Naive thymus-derived CD4-positive, alpha-beta T cell (primary cell): ENCODE measurements at places on chromosomes 7 and 10. TPM values are rescaled to one million over a fixed set of nuclear protein-coding genes. Genes with fewer than 3 reads are reported as not detected.

DNA sequence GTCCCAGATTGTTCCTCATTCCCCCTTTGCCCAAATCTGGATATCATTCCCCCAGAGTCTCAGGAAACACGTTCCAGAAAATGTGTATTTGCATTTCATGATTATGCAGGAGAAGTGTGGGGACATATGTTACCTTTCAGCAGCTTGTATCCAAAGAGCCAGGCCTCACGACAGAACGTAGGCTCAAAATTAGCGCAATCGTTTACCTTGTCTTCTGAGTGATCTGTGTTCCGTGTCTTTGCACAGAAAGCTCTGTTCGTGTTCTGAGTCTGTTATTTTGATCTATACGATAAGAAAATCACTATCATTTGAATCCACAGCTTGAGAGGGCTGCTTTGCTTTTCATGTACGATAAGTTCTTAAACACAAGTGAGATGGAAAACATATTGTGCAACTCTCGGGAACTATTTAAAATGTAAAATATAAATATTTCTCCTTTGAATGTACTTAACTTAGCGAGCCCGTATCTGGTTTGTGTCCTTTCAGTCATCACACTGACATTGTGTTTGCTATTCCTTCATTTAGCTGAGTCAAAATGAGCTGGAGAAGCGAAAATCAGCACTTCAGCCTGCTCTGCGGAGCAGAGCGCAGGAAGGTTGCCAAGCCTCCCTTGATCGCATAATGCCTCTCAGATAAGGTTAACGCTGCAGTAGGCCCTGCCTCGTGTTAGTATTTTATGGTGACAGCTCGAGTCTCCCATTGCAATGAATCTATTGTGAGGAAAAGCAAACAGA, 80.2 kb upstream of the CACNB2 start:
- DNase-seq = no peak

DNA sequence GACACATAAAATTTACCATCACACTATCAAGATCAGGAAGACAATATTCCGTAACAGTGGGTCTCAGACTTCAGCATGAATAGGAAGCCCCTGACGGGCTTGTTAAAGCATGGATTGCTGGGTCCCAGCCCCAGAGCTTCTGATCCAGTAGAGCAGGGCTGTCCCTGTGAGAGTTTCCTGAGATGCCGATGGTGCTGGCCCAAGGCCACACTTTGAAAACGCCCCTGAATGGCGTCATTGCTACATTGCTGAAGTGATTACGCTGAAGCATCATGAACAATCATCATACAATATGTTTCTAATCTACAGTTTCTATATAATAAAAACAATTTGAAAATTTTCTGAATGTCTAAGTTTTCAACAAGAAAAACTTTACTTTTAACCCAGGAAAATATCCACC, 38.0 kb upstream of the TMEM72 start:
- DNase-seq = no peak

DNA sequence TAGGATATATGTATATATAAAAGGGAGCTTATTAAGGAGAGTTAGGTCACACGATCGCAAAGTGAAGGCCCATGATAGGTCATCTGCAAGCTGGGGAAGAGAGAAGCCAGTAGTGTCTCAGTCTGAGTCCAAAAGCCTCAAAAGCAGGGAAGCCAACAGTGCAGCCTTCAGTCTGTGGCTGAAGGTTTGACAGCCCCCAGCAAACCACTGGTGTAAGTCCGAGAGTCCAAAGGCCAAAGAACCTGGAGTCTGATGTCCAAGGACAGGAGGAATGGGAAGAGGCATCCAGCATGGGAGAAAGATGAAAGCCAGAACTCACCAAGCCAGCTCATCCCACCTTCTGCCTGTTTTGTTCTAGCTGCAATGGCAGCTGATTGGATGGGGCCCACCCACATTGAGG, 88.9 kb upstream of the TBX20 start:
- no peak for DNase-seq

DNA sequence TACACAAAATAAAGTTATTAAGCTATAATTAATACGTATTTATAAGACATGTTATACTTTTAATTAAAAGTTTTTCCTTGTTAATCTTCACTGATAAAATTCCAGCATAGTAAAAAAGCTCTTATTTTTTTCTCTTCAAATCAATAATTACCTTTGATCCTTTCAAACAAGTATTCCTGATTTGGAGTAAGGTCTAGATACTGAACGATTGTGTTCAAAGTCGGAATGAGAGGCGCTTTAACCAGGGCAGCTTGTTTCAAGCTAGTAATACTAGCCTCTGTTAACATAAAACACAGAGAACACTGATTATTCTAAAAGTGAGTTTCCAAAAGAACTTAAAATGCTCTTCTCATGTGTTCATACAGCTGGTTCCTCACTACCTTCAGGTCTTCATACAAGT, 27.0 kb downstream of the TMEM209 start:
- DNase-seq = no peak

GRCh38 chr10:101301111-101301731, 52.7 kb upstream of the BTRC start:
- no peak for DNase-seq

- no peak for DNase-seq
These were observed 62.7 kb upstream of the CREB5 start for GRCh38 chr7:28349637-28350036.

DNA sequence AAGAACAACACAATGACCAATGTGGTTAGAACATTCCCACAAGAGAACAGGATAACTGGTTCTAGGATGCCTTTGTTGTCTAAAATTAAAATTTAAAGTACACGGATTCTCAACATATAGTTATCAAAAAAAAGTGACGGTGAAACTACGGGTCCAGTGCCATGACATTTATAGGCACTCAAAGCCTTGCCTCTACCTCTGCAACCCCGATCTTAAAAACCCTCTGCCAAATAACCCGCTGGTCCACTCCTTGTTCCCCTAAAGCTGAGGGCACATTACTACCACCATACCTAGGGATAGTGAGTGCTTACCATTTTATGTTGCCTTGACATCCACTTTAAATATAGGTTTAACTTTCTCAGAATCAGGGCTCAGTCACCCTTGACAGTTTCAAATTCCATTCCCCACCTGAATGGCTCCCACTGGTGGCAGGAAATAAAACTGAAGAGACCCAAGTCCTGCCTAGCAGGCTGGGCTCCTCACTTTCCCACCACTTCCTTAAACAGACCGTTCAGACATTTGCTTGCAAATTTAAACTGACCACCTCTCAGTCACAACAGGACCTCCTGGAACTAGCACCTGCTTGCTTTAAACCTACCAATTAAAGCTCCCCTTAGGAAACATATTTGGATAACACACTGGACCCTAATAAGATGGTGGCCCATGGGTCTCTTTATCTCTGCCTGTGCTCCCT, 169.9 kb upstream of the ASAH2 start:
- no peak for DNase-seq

DNA sequence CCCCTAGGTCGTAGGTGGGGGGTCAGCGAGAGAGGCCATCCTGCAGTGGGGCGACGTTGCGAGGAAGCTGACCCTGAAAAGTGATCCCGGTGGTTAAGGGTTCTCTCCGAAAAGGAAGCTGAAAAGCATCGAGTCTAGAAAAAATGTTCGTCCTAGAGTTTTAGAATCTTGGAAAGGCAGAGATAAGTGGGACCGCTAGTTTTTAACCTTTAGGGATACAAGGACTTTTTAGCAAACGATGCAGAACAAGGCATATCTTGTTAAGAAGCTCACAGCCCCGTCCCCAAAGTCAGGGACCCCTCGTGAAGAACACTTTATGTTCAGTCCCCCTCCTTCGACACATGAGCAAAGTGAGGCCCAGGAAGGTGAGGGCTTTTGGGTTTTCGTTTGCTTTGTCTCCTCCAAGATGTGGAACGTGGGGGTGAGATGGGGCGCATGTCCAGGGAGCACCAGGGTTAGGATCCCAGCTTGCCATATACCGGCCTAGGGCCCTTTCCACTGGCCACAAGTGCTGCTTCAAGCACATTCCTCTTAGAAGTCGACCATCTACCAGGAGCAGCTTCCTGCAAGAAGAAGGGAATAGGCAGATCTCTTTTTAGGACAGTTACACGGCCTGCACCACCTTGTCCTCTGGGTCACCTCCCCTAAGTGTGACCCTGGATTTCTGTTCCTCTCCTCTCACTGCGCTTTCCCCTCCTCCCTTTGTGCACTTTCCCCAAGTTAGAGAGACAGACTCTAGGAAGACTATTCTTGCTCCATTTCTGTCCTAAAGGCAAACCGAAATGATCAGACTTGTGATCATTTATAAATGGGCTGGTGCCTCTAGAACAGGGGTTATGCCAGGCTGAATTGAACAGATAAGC, 969 bp downstream of the SLC35G1 start:
- no peak for DNase-seq

DNA sequence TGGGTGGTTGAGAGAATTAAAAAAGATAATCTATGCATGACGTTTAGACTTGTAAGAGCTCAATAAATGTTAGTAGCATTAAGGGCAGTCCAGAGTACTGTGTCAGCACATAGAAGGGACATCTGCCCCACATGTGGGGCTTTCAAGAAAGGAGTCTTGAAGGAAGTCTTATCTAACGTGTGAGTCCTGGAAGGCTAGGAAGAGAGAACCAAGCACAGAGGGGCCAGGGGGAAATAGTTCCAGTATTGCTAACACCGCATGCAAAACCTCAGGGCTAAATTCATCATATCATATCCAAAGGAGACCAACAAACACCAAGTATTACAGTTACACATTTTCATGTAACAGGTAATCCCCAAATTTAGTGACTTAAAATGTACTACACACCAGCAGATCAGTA, 122.7 kb downstream of the AOAH start:
- DNase-seq = no peak

- no peak for DNase-seq
These were observed 19.9 kb upstream of the LMOD2 start for GRCh38 chr7:123635551-123636359.

DNA sequence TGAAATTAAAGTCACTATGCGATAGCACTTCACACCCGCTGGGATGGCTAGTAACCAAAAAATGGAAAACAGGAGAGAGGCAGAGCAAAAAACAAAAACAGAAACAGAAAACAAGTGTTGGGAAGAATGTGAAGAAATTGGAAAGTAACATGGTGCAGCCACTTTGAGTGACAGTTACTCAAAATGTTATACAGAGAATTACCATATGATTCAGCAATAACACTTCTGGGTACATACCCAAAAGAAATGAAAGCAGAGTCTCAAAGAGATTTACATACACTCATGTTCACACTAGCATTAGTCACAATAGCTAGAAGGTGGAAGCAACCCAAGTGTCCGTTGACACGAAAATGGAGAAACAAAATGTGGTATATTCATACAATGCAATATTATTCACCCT, 88.6 kb upstream of the KCNIP2 start:
- no peak for DNase-seq

DNA sequence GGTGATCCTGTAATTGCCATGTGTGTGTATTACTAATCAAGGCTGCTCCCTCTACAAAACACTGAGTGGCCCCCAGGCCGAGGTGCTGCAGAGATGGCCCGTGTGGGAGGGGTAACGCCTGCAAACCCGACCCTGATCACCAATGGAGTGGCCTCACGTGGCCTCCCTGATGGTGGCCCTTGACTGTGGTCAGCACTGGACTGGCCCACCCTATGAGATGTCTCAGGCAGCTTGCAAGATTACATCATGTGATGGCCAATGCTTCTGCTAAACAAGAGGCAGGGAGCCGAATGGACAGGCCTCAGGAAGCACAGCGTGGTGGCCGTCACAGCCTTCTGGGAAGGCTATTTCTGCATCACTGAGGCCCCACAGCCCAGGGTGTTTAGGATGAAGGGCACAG, 186.4 kb downstream of the MGMT start:
- DNase-seq = no peak

DNA sequence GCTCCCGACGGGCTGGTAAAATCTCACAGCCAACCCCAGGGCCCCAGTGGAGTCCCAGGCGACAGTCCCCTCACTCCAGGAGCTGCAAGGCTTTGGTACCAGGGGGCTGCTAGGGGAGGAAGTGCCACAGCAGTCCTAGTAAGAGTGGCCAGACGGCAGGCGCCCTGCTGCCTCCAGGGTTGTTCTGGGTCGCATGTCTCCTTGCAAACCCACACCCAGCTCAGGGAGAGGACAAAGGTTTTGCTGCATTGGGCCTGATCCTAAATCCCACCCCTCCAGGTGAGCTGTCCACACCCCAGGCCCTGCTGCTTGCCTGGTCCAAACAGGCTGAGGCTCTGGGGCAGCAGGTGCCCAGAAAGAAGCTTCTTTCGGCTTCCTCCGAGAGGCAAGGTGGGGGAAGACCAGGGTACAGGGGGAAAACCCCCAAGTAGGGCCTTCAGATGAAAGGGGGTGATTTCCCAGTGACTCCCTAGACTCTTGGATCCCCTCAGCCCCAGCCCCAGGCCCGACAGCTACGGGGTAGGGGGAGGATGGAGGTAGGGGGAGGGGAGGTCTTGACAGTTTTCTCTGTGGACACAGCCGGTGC, 4.2 kb upstream of the KCP start:
- no peak for DNase-seq

DNA sequence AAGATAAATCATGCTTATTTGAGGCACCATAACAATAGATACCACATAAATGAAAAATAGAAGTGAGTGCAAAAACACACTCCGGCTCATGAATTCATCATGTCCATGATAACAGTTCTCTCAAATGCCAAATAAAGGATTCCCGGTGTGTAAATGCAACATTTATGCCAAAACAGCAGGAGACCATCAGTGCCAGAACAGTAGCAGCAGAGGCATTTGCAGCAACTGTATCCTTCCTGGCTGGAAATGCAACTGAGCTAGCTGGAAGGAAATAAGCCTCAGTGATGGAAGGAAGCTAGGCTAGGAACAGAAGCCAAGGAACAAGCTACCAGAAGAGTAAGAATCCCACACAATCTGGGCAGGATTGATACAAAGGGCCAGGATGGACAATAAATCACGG, 79.9 kb upstream of the THSD7A start:
- no peak for DNase-seq

DNA sequence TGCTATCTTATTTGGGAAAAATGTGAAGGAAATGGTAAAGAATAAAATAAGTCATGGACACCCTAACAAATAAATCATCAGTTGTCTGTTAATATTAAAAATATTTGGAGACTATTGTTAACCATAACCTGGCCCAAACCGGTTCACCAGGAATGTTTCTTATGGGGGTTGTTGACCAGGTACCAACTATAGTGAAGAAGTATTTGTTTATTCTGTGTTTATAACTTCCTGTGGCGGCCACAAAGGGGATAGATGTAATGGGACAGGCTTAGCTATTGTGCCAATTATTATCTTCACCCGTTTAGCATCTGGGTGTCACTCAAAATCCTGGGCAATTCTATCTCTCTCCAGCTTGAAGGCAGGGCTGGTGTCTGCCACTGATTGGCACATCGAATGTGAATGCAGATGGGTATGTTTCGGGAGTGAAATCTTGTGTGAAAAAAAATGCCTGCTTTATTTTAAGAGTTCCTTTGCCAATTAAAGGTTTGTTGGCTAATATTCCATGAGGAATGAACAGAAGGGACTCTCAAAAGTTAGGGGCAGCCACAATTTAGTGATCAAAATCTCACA, 500.9 kb downstream of the ARL4A start:
- DNase-seq = no peak

- no peak for DNase-seq
These were observed 37.3 kb downstream of the ADRA2A start for GRCh38 chr10:111113961-111114757.

DPYSL4 gene
- total RNA-seq = 60.0 TPM

NHLRC2 gene
- total RNA-seq = 24.9 and 25.9 TPM in 2 replicates

OR6B1 gene
- total RNA-seq = not detected

PRSS58 gene
- not detected for total RNA-seq

CTAGE15 gene
- not detected for total RNA-seq

FAM171A1 gene
- 4.9 TPM for total RNA-seq

ARMH3 gene
- total RNA-seq = 27.3 and 29.5 TPM in 2 replicates

WDR86 gene
- 1.6 TPM for total RNA-seq

SPAM1 gene
- not detected for total RNA-seq

CAMK2G gene
- 47.4 and 54.6 TPM in 2 replicates for total RNA-seq

MACC1 gene
- total RNA-seq = 0.15 TPM in 1 of 2 replicates, not detected in the other

SFTPA1 gene
- not detected for total RNA-seq

AOAH gene
- total RNA-seq = 127 TPM
